ENCODE measurements at places on chromosomes 12 and 14. TPM values are rescaled to one million over a fixed set of nuclear protein-coding genes. Genes with fewer than 3 reads are reported as not detected.
A peak's percentile ranks its signal among the peaks of the same experiment; 100 is the strongest.

DNA sequence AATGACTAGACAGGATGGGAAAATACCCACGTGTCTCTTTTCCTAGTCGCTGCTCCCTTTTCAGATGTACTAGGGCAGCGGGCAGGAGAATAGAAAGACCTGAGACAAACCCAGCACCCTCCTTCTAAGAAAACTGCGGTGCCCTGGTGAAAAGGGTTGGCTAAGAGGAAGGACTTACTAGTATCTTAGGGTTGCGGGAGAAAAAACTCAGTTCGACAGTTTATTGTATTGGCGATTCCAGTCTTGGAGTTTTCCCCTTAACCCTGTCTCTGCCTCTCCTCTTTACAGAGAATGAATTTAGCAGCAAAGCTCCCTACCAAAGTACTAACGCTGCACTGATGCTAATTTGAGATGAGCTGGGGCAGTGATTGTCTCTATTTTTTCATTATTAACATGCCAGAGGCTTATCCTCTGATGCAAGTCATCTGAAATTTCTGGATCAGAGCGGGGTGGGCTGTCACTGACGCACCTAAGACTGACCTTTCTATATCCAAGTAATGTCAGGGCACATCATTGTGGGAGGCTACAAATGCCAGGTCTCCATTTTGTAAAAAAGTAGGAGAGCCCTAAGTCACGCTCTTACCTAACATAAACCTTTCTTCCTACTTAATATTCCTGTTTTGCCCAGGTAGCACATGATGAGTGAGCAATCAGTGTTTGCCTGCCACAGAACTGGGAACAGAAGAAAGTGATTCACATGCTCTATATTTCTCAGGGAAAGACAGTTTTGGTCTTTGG, 916 bp upstream of the PAWR start:
- DNase-seq = peak; percentile 29

GRCh38 chr12:29159661-29160060, 10.6 kb downstream of the FAR2 start:
- no peak for DNase-seq

DNA sequence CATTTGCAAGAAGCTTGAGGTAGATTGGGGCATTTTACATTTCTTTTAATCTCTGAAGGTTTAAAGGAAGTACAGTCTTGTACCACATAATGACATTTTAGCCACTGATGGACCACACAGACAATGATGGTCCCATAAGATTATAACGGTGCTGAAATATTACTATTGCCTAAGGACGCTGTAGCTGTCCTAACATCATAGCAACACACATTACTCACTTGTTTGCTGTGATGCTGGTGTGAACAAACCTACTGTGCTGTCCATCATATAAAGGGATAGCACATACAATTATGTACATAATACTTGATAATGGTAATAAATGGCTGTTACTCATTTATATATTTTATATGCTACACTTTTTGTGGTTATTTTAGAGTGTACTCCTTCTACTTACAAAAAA, 127.1 kb upstream of the CPNE8 start:
- no peak for DNase-seq

Gene KRT72
- total RNA-seq = 22.1 TPM

Gene INSM2
- total RNA-seq = 1.2 TPM

GRCh38 chr12:12979126-12979525, 20.9 kb downstream of the HEBP1 start:
- DNase-seq = no peak

Gene ARMH4
- total RNA-seq = 45.1 TPM

DNA sequence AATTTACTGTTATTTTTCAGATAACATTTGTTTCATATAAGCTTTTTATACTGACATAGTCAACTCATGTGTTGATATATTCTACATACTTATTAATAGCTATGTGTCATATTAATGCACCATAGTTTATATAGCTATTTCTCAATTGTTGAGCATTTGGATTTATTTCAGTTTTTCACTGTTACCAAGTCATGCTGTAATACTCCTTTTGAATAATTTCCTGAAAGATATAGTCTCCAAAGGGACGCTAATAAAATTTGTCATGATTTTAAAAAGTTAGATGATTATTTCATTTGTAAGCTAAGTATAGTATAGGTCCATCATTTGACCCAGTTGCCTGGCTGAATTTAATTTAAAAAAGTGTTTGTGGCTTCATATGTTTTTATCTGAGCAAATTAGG, 47.8 kb downstream of the ATL1 start:
- DNase-seq = no peak

DNA sequence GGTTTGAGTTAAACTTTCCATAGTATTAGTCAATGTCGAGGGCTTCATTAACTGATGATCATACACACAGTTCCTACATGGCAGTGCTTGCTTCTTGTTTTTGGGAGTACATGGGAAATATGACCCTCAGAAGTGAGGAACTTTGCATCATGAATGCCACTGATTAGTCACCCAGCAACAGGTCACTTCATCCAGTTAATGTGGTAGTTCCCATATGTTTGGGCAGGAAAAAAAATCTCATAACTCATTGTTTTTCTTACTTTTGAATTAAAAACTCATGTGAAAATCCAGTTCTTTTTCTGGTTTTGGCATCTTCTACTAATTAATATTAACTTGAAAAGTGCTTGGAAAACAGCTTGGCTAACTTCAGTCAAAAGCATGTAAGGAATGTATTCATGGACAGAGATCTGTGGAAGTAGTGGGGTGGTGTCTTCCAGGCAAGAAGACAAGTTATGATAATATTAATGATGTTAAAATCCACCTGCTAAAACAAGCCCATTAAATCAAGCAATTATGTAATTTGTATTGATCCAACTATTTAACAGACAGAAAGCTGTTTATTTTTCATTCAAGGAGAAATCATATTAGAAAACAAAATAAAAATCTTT, 309.1 kb upstream of the NAV3 start:
- no peak for DNase-seq

DNA sequence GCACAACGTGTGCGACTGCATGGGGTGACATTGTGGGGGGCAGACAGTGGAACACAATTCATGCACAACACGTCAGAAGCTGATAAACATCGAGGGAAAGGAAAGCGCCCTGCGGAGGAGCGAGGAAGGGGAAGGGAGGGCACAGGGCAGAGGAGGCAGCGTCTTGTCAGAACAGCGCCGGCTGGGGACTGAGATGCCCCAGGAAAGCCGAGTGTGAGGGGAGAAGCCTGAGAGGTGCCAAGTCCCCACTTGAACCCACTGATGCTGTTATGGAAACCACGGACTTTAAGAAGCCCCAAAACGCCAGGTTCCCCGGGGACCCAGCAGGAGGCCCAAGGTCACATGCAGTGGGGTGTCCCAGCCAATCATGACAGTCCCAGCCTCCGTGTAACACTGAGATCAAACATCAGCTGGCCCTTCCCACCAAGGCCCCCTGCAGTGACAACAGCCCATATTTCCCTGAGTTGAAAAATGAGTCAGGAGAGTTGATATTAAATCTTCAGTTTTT, 70.0 kb downstream of the GALNT9 start:
- DNase-seq = no peak

DNA sequence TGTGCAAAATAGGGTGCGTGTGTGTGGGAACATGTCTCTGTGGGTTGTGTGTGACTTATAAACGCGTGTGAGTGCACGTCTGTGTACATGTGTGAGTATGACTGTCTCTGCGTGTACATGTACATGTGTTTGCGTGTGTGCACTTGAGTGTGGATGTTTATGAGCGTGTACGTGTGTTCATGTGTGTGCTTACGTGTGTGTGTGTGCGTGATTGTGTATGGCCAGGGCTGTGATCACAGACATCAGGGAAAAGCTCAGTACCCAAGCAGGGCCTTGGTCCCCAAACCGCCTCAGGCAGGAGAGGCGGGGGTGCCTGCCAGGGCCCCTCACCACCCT, 326.3 kb upstream of the DIO3 start:
- no peak for DNase-seq

DNA sequence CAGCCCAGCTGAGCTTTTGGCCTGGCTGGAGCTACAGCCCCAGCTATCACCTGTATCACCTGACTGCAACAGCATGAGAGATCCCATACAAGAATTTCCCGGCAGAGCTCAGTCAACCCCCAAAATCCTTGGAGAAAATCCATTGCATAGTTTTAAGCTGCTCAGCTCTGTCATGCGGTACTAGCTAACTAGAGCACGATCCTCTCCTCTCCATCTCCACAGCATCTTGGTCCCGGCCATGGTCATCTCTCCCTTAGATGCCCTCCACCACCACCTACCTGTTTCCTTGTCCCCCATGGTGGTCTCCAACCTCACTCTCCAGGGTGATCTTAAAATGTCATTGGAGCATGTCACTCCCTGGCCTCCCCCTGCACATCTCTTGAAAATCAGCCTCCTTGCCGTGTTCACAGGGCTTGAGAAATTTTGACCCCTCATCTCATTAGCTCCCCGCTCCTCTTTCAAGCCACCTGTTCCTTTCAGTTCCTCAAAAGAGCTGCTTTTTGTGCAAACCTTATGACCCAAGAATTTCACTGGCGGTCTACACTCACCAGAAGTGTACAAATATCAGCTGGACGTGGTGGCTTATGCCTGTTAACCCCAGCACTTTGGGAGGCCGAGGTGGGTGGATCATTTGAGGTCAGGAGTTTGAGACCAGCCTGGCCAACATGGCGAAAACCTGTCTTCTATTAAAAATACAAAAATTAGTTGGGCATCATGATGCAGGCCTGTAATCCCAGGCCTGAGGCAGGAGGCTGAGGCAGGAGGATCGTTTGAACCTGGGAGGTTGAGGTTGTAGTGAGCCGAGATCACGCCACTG, 8.1 kb upstream of the CLMN start:
- no peak for DNase-seq

DNA sequence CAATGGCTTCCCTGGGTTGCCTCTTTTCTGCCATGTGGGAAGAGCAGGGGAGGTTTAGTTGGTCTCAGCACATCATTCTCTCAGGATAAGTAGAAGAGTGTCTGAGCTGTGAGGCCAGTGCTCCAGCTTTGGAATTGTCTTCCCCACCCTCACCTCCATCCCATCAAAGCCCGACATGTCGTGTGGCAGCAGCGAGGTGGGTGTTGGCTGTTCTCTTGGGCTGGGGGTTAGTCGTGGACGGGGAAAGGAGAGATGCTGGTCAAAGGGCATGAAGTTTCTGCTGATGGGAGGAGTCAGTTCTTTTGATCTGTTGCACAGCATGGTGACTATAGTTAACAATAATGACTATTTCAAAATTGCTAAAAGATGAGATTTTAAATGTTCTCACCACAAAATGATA, 404.2 kb downstream of the TMEM121 start:
- no peak for DNase-seq

GRCh38 chr12:131907379-131908091, 13.1 kb downstream of the ULK1 start:
- DNase-seq = no peak

Gene RNASE3
- total RNA-seq = not detected

GRCh38 chr12:14970473-14970872, 2.4 kb upstream of the PDE6H start:
- no peak for DNase-seq

Gene AQP2
- not detected for total RNA-seq

DNA sequence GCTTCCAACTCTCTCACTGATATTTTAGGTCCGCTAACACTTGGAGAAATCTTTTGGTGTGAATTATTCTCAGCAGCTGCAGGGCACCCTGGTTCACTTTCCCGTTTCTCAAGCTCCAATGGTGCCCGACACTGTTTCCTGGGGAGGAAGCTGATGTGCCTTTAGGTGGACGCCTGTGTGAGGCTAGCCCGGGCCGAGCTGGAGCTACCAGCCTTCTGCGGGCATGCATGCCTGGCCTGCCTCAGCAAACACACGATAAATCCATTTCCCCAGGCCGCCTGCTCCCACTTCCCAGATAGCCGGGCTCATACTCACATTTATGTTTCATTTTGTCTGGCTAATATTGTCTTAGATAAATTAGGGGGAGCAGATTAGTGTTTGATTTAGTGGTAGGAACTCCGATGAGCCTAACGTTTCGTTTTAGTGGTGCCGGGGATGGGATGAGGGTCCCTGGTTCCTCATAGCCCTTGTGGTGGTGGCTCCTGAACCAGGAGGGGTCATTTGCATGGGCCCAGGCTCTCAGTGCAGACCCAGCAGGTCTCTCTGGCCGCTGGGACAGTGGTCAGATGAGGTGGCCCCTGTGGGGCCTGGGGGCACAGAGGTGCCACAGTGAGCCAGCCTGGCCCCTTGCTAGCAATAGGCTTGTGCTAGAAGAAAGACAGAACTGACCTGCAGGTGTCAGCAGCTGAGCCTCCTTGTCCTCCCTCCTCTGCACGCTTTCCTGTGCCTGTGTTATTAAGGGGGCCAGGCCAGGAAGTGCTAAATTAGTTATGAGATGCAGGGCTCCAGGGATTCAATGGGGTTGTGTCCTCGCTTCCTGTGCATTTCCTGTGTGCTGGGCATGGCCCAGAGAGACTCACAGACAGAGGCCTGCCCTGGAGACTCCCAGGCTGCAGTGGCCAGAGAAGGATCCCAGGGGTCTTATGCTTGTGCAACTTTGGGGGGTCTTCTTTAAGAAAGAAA, 88.3 kb downstream of the KIF26A start:
- DNase-seq = no peak

Gene STYK1
- 39.7 TPM for total RNA-seq

GRCh38 chr14:53226553-53226952, 73.4 kb upstream of the DDHD1 start:
- DNase-seq = no peak

GRCh38 chr14:70779667-70780066, 29.6 kb downstream of the MAP3K9 start:
- DNase-seq = no peak

- DNase-seq = no peak
Measured at GRCh38 chr12:56995201-56995929, 11.0 kb downstream of the ZBTB39 start.

DNA sequence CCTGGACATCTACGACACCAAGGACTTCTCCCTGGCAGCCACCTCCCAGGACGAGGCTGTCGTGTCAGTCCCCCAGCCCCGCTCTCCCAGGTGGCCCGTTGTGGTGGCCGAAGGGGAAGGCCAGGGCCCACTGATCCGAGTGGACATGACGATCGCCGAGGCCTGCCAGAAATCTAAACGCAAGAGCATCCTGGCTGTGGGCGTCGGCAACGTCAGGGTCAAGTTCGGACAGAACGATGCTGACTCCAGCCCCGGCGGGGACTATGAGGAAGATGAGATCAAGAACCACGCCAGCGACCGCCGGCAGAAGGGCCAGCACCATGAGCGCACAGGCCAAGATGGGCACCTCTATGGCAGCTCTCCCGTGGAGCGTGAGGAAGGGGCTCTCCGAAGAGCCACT, 118.6 kb downstream of the SLC15A4 start:
- DNase-seq = no peak

GRCh38 chr12:3803865-3804472, 51.1 kb upstream of the CRACR2A start:
- DNase-seq = peak; percentile 87

All from prostate gland (tissue), 2 donors.